ENCODE measurements at places on chromosomes 6 and 20. TPM values are rescaled to one million over a fixed set of nuclear protein-coding genes. Genes with fewer than 3 reads are reported as not detected.

GRCh38 chr6:112215488-112216284 is 38.7 kb downstream of the LAMA4 start:
- no peak for DNase-seq

Gene IMPG1
- not detected for total RNA-seq

GRCh38 chr6:143325379-143326140 is 124.9 kb downstream of the ADAT2 start:
- DNase-seq = no peak

GRCh38 chr6:71420095-71420692 is 131.6 kb downstream of the OGFRL1 start:
- no peak for DNase-seq

DNA sequence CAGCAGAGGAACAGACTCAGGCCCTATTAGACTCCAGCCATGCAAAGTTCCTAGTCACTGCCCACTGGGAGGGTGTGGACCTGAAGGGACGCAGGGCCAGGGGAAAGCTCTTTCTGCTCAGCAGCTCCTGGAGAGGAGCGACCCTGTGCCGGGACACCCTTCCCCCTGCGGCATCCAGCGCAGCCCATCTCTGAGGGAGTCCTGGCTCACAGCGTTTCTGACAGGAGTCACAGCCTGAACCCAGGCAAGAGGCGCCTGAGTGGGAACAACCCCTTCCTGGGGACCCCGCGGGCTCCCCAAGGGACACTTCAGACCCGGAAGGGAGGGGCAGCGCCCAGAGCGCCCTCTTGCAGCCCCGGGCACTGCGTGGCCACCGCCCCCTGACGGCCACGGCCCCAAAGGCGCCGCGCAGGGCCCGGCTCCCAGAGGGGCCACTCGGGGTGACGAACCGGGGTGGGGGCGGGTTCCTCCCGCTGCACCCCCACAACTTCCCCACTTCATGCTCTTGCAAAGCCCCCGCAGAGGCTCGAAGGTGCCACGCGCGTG is 862 bp downstream of the UCKL1 start:
- no peak for DNase-seq
